ENCODE measurements at places on chromosomes 1 and 21. TPM values are rescaled to one million over a fixed set of nuclear protein-coding genes. Genes with fewer than 3 reads are reported as not detected.

DNA sequence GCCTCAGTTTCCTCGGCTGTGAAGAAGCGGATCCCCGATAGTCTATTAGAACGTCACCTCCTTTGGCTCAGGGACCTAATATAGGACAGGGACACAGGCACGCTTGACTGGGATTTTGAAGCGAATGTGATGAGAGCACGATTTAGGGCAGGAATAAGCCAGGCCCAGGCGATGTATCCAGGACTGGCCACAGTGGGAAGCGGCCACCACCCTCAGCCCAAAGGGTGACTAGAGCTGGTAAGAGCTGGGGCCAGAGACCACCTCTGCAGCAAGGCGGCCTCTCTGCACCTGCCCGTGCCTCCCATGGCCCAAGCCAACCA lies 100.0 kb upstream of the VAMP3 start:
- no peak for DNase-seq

DNA sequence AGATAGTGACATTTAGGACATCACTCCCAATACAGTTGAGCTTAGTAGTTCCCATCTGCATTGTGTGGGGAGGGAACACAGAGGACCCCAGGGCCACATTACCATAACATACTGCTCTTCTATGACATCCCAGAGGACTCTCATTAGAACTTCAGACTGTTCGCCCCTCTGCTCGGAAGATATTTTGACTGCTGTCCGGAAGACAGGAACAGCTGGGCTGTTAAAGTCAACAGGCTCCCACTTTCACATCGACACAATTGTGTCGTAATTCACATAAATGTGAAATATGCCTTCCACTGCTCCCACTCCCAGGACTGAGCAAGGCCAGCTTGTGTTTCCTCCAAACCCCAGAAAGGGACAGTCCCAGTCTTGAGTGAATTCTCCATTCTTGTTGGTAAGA lies 158.4 kb downstream of the SEC16B start:
- no peak for DNase-seq

DNA sequence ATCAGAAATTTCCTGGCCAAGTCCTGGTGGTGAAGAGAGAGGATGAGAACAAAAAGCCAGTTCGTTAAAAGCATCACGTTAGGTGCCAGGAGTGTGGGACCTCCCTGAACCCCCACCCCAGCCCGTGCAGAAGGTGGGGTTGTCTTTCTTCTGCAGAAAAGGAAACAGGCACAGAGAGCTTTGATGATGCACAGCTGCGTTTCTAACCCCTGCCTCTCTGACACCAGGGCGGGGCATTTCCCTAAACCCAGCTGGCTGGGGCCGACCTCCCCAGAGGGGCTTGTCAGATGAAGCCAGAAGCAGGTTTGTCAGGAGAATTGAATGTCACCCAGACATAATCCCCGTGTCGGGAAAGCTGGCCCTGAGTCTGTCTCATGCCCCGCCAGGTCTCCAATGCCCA lies 189.3 kb upstream of the EDN2 start:
- DNase-seq = no peak

- DNase-seq = no peak
Observed at GRCh38 chr1:100362821-100363466, 10.6 kb downstream of the CDC14A start.

Gene SNX7
- total RNA-seq = 27.7 TPM

Gene PTCH2
- 1.9 TPM for total RNA-seq

- DNase-seq = no peak
Observed at GRCh38 chr1:230105245-230105753, 38.3 kb downstream of the GALNT2 start.

GRCh38 chr1:44282704-44283426 lies 69.6 kb downstream of the DMAP1 start:
- DNase-seq = no peak

- DNase-seq = no peak
Observed at GRCh38 chr1:93659822-93660503, 21.7 kb downstream of the BCAR3 start.

Gene DNAJC8
- 61.9 TPM for total RNA-seq

DNA sequence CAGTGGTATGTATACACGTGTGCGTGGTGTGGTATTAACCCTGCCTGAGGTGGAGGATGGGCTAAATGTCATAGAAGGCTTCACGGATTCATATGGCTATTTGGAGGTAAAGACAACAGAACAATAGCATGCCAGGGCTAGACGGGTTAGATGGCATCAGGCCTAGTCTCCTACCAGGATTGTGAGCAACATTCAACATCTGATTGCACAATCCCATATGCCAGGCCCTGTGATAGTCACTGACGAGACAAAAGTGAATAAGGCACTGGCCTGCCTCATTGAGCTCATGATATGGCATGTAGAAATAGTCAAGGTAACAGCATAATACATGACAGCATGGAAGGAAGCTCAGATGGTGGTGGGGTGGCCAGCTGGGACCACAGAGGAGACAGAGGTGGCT lies 167.1 kb upstream of the BEND5 start:
- no peak for DNase-seq

Gene GLIS1
- total RNA-seq = 0.17 TPM

GRCh38 chr1:53572065-53572814 lies 113.0 kb downstream of the DMRTB1 start:
- DNase-seq = peak; percentile 40

DNA sequence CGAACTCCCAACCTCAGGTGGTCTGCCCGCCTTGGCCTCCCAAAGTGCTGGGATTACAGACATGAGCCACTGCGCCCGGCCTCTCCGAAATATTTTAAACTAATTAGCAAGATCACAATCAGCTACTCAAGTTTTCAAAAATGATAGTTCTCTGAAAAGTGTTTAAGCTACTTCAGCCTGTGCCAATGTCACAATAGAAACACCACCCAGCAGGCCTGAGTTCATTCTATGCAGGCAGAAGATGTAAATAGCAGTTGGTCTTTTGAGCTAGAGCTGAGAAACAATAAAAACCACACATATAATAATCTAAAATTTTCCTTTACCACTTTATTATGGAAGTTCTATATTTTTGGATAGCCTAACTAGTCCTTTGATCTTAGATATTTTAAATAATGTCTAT lies 96.1 kb downstream of the LRRC40 start:
- no peak for DNase-seq

Gene OR6K3
- total RNA-seq = not detected

- no peak for DNase-seq
Observed at GRCh38 chr1:145959957-145960467, 2.2 kb upstream of the LIX1L start.

DNA sequence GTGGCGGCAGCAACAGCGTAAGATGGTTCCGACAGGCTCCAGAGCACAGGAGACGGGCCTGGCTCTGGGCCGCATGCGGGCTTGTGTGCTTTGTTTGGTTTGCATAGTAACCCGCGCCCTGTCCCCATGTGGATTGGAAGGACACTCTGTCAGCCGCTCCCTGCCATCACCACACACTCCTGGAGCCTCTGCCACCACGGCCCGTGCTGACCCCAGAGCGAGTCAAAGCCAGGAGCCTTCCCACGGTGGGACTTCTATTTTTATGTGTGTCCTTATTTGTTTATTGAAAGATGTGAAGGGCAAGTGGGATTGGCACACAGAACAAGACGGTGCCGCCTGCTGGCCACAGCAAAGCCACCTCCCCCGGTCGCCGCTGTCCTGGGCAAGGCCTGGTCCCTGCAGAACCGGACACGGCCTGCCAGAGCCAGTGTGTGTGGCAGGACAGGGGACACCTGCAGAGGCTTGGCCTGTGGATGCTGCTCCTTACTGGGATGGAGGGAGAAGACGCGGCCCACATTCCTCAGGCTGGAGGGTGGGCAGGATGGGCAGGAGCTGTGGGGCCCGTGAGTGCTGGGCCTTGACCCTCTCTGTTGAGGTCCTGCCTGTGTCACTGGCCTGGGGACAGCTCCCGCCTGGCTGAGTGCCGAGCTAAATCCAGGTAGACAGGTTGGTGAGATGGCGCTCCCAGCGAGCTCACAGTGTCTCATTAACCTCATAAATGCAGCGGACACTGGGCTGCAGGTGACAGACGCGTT lies 64.4 kb downstream of the AGPAT3 start:
- DNase-seq = no peak

DNA sequence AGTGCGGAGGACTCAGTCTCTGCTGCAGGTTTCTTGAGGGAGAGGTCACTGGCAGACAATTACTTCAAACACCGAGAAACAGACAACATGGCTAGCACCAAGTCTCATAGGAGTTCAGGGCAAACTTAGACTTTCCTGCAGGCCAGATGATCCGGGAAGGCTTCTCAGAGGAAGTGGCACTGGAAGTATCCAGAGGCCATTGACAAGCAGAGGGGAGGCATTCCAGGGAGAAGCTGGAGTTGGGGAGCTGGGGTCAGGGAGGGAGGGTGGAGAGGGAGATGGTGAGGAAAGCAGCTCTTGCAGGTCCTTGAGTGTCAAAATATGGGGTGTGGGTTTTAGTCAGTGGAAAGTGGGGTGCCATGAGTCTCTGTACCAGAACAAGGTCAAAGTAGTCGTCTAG lies 147.9 kb downstream of the KAZN start:
- no peak for DNase-seq

Gene LZIC
- total RNA-seq = 39.1 TPM

Gene NR1I3
- total RNA-seq = not detected

GRCh38 chr1:21795075-21795474 lies 12.1 kb upstream of the USP48 start:
- no peak for DNase-seq
